ENCODE measurements at places on chromosomes 11 and 22.

DNA sequence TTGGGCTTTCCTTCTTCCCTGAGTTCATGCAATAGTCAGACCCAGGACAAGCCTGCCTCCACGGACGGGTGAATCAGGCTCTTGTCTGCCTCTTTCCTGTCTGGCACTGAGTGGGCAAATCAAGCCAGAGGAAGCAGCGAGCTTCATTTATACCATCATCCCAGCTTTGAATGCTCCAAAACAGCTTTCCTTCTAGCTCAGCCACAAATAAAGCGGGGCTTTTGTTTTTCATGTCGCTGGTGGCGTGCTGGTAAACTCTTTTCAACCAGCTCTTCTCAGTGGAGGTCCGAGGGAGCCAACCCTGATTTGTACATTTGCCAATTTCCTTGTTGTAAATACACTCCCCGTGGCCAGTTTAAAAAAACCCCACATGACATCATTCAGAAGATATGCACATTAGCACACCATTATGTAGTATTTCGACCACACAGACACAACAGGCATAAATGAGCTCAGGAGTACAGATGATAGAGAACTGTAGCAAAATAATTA, 8.6 kb downstream of the C11orf91 start:
- no peak for DNase-seq

- DNase-seq: no peak
Observed at GRCh38 chr11:79189055-79189454, 251.8 kb downstream of the TENM4 start.

DNA sequence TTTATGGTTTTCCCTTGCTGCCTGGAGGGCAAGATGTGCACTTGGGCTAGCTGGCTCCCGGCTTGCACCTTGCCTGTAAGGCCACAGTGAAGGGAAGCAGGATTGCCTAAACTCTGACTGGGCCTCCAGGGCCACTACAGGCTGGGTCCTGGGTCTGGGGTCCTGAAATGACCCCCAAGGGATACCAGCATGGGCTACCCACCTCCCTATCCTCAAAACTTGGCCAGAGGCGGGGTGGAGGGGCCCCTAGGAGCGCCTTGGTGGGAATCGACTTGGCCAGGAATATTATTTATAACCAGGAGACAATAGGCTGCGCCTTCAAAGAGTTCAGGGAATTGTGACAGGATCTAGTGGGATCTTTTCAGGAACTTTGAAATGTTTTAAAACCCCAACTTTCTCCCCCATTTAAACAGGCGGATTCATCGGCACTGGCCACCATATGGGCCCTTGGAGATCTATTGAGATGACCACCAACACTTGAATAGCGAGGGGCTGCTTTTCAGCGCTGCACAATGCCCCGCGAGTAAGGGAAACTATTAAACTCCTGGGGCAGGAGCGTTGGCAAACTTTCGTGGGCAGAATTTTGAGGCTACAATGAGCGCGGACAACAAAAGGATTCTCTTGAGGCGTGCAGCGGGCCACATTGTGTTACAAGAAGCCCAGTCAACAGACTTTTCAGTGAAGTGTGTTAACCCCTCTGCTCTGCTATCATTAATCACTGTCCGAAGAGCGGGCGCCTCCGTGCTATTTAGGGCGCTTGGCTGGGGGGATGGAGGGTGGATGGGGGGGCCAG, 15.2 kb downstream of the PAX6 start:
- DNase-seq: no peak

- DNase-seq: no peak
Observed at GRCh38 chr11:85595285-85595884, 31.8 kb downstream of the DLG2 start.

DNA sequence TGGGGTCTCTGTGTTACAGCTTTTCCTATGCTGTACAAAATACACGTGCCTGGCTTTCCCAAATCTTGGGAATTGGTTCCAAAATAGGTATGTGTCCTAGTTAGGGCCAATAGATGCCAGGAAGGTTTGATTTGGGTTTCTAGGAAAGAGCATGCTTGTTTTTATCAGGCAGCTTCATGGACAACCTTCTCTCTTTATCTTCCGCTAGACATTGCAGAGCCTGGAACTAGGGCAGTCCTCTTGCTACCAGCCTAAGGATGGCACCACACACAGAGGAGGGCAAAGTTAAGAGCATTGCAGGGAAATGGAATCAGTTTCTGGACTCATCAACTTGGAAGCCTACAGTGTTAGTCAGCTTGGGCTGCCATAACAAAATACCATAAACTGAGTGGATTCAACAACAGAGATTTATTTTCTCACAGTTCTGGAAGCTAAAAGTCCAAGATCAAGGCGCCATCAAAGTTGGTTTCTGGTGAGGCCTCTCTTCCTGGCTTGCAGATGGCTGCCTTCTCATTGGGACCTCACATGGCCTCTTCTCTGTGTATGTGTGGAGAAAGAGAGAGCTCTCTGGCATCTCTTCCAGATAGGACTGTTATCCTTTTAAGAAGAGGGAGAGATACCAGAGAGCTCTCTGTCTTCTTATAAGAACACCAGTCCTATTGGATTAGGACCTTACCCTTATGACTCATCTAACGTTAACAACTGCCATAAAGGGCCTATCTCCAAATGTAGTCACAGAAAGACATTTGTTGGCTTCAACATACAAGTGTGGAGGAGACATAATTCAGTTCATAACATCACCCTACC, 27.3 kb upstream of the CREB3L1 start:
- no peak for DNase-seq

- no peak for DNase-seq
Observed at GRCh38 chr11:47105974-47106373, 70.7 kb downstream of the ARFGAP2 start.

GRCh38 chr22:47039356-47039755, 276.9 kb downstream of the TBC1D22A start:
- DNase-seq: no peak

DNA sequence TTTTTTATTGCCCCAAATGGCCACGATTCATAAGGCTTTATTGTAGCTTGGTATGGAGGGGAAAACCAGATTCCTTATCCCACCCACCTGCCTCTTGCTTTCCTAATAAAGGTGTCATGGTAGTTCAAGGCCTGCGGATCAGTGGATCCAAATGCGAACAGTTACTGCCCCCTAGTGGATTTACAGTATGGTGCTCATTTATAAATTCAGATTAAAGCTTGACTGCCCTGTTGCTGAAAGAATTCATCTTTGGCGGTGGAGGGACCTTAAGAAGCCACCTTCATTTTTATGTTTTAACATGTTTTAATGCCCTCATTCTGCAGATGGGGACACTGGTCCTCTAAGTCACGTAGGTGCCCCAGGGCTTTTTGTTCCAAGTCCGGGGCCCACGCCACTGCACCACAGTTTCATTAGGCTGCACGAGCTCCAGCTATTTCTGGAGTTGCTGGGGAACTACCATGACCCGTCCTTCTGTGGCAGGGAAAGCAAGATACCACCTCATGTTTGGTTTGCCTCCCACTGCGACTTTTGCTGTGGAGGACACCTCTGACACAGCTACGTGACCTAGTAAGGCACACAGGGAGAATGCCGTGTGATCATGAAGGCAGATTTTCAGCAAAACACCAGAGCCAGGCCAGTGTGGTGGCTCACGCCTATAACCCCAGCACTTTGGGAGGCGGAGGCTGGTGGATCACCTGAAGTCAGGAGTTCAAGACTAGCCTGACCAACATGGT, 15.6 kb upstream of the INCENP start:
- DNase-seq: no peak

DNA sequence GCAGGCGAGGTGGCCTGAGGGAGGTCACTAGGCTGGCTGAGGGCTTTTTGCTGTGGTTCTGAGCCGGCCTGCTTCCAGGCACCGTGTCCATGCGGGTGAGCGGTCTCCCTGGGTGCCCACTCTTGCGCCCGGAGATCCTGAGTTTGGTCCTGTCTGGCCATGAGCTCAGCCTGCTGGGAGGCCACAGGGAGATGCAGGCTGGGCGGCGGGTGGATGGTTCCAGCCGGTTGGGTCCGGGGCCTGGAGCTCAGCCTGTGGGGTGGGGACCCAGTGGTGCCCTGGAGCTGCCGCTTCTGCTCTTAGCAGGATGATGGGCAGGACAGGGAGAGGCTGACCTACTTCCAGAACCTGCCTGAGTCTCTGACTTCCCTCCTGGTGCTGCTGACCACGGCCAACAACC, 18.5 kb downstream of the TPCN2 start:
- DNase-seq: no peak

DNA sequence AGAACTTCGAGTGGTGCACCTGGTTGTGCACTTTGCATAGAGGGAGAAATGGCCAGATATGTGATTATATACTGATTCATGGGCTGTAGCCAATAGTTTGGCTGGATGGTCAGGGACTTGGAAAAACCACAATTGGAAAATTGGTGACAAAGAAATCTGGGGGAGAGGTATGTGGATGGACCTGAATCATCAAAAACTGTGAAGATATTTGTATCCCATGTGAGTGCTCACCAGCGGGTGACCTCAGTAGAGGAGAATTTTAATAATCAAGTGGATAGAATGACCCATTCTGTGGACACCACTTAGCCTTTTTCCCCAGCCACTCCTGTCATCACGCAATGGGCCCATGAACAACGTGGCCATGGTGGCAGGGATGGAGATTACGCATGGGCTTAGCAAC, 48.0 kb upstream of the NARS2 start:
- DNase-seq: no peak

DNA sequence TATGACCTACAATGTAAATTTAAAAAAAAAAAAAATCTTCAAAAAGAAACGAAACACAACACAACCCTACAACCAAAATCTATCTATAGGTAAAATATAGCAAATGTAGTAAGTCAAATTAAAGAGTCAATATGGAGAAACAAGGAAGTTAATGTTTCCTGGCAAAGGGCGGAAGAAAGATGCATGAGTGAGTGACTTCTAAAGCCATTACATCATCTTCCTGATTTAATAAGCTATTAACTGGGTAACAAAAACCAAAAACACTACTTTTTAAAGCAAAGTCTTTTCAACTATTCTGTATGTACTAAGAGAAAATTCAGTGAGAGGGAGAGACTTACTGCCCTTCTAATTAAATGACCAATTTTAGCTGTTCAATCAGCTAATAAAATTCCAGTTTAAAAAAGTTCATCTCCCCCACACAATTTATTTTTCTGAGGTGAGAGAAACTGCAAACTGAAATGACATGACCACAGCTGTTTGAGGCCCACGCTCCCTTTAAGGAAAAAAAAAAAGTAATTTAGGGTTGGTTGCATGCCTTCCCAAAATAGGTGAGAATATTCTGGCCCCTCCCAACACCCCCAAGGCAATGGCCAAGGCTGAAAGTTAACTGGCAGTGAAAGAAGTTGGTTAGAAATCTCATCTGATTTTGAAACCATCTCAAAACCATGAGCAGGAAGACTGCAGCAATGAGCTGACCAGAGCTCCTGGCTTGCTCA, 5.9 kb downstream of the SF1 start:
- no peak for DNase-seq

DNA sequence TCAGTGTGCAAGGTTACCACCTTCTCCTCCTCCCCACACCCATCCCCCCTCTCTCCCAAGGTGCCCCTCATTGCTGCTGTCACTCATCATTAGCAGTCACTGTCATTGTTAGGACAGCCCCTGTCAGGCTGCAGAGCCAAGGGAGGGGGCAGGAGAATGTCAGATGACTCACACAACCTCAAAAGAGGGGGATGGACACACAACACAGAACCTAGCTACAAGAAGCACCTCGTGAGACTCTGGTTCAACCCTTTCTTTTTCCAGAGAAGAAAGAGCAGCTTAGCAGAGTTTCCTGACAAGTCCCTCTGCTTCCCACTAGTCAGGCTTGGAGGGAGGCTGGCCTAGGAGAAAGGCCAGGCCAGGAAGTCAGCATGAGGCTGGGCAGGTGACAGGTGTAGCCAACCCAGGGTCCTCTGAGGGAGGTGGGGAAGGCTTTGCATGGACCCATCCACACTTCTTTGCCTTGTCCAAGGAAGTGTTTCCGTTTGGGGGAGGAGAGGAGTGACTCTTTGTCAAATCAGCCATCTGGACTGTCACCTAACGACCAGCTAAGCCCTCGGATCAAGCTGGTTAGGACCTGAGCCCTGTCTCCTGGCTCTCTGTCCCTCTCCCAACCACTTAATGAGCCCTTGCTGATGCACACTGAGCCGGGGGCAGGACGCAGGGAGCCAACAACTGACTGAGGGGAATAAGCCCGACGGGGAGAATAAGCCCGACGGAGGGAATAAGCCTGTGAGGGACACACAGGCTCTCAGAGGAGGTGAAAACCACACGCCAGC, 18.3 kb downstream of the ADORA2A start:
- DNase-seq: no peak

DNA sequence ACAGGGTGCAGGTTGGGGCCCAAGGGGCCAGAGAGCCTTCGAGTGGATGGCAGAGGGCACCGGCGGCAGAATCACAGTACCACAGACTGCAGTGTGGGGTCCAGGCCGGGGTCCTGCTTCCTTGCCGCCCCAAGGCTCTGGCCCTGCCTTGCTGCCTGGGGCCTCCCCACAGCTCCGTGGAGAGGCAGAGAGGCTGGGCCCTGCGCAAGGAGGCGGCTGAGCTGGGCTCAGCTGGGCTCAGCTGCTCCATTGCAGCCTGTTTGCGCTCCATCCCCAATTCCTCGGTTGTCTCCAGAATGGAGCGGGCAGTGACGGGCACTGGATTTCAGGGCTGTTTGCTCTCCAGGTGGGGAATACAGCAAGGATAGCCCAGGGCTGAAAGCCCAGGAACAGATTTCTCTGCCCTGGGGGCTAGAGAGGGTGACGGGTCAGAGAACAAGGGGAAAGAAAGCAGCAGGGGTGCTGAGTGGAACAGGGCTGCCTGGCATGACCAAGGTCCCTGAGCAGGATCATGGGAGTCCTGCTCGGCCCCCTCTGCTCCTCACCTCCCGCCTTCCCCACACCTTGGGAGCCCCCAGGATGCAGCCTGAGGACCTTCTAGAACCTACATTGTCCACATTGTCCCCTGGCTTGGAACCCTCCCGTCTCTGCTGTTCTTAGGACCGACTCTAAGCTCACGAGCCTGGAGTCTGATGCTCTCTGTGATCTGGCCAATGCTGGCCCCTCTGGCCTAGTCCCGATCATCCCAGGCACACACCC, 18.9 kb downstream of the MRGPRG start:
- DNase-seq: no peak

DNA sequence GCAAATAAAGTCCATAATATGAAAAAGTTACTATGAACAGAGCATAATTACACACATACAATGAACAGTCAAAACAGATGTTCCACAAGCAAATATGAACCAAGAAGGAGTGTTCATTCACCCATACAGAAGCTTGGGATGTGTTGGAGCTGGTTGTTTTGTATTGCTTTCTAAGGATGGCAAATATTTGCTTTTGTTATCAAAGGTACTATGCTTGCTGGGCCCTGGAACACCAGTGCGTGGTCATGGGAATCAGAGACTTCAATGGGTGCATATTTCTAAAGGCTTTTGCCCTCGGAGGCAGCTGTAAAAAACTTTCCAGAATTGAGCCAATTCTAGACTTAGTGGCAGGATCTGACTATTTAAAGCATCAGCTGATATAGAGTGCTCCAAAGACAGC, 85.1 kb downstream of the BARX2 start:
- DNase-seq: no peak

GRCh38 chr11:71065841-71066240, 186.5 kb downstream of the SHANK2 start:
- DNase-seq: no peak

- no peak for DNase-seq
Observed at GRCh38 chr11:77677138-77677537, 39.5 kb upstream of the CLNS1A start.

- DNase-seq: no peak
Observed at GRCh38 chr11:121933694-121934093, 182.3 kb downstream of the BLID start.

All from right renal pelvis (tissue), 4 donors.